Body of pancreas (tissue), 4 donors: ENCODE measurements at places on chromosomes 3 and 15.

GRCh38 chr3:160616311-160616710, 50.9 kb upstream of the KPNA4 start:
- no peak for DNase-seq

DNA sequence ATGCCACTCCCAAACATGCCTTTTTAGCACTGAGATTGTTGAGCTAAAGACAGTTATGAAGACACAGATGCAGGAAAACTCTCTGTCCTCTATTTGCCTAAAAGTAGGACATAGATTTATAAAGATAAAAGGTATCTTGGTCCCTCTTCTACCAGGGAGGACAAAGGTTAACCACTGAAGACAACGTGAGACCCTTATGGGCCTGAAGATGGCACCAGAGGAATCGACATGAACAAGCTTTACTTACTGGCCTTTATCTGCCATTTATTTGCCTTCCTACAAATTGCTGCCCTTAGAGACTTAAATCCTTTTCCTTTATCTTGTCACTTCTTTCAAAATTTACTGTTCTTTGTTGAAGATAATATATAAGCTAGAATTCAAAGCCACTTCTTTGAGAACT, 109.7 kb upstream of the FAM3D start:
- no peak for DNase-seq

DNA sequence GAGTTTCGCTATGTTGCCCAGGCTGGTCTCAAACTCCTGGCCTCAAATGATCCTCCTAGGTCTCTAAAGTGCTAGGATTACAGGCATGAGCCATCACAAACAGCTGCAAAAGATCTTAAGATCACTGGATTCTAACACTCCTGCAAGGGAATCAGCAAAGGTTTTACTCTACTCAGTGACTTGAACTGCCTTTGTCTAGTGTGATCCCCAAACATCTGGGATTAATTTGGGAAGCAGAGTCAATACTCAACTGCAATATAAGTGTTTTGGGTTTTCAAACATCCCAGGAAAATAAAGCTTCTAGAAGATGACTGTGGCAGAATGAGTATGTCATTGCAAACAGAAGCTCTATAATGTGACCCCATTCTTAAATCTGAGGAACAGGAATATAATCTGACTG, 7.2 kb downstream of the SPG21 start:
- no peak for DNase-seq

DNA sequence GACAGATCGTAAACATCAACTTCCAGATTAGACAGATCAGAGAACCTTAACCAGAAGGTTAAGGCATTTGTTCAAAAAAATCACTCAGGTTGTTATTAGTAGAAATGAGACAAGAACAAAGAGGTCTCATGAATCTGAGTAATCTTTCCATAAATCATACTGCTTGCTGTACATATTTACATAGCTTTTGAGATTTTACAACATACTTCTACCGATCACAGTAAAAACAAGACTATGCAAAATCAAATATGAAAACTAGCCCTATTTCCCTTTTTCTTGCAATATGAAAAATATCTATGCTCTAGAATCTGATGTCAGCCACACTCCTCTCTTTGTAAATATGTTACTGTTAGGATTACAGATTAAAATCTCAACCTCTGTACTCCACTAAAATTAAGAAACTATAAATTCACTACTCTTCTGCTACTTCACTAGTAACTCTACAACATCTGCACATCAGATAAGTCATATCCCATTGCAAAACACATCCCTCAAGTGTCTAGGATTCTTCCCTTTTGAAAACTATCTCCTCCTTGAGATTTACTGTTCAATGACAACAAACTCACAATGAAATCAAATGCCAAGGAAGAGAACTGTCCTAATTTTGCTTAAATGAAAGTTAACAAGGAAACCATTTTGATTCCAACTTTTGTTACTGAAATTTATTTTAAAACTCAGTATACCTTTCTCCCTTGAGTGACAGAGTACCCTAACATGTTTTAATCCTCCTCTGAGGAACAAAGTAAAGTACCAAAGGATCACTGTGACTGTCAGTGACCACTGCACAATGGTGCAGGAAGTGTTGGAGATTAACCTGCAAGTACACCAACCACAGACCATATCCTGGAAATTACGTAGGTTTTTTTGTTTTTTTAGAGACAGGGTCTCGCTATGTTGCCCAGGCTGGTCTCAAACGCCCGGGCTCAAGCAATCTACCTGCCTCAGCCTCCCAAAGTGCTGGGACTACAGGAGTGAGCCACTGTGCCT, 12.8 kb downstream of the DCUN1D1 start:
- no peak for DNase-seq

GRCh38 chr3:7978087-7978422, 523.6 kb upstream of the LMCD1 start:
- no peak for DNase-seq

DNA sequence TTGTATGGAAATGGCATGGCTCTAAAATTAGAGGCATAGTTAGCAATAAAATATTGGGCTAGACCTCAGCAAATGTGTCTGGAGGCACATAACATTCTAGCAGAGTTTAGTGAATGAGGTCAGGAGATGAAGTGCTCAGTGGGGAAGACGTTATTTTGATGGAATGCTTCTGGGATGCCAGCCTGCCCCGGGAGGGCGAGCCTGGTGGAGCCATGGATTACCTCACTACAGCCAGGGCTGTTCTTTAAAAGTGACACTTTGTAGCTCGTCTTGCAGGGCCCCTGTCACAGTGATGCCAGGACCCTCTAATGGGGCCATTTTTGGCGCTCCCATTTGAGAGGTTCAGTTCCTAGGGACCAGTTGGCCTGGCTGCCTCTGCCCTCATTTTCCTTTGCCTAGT, 48.5 kb downstream of the PXYLP1 start:
- no peak for DNase-seq

- peak; percentile 80 for DNase-seq
Measured at GRCh38 chr15:48330855-48331795, at the start of gene DUT. Gene DUT, plus strand, starts transcription at chr15:48331429. Its CDS starts 87 bp downstream, at chr15:48331516.

- peak; percentile 42 for DNase-seq
Measured at GRCh38 chr3:126971891-126972351, 11.0 kb upstream of the PLXNA1 start.

DNA sequence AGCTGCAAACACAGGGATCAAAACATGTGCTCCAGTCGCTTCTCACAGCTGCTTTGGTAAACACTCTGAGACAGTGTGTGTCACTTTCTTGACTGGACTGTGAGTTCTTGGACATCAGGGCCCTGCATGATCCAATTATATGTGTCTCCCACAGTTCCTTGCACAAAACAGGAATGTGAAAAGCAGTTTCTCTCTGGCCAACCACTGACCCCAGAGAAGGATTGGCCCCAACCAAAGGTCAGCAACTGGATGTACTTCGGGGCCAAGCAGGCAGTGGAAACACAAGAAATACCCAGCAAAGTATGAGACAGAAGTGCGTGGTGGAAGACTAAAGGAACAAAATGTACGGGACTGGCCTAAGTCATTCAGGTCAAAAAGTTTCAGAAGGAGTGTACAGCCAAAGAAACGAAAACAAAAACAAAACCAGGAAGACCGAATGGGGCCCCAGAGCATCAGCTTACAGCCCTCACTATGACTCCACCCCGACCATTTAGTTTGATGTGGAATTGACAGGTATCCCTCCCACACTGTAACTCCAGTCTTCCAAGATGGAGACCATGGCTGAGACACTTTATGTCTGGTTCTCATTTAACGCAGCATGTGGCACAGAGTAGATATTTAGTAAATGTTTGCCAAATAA, 76.7 kb upstream of the LPP start:
- DNase-seq: peak; percentile 56

GRCh38 chr3:194087995-194088855, 47.7 kb upstream of the HES1 start:
- no peak for DNase-seq

DNA sequence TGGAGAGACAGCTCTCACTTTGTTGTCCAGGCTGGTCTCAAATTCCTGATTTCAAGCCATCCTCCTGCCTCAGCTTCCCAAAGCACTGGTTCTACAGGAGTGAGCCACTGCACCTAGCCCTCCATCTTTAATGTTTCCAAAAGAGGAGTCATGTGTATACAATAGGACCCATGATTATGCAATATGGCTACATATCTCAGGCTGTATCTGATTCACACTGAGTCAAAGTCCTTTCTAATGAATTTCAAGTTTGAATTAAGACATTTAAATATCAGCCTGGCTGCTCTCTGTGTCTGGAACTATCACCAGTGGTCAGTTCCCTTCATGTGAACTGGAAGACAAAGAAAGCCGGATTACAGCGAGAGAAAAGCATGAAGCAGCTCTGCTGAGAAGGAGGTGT, 90.5 kb downstream of the MINAR1 start:
- no peak for DNase-seq

GRCh38 chr15:100276506-100276905, 65.3 kb downstream of the ADAMTS17 start:
- no peak for DNase-seq

DNA sequence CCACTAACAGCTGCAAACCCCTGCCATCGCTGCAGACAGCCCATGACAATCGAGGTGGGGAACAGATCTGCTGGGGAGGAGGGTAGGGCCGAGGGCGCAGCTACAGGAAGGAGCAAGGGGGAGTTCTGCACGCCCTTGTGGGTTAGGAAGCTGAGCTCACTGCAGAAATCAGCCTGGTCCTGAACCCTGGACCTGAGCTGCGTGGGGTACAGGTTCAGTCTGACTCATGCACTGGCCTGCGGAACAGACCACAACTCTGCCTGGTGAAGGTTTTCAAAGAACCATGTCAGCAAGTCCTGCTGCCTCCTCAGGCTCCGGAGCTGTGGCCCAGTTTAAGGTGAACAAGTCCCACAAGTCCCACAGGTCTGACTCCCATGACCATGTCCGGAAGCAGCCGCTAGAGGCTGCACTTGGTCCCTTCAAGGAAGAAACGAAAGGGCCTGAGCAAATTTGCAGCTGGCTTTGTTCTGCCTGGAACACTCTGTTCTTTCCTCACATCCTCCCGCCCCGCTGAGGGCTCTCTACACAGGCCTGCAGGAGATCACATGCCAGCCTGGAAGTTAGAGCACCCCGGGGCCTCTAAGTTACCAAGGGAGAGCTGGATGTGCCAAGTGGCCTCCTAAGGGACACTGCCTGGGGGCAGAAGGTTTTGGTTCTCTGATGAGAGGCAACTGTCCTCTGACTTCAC, 49.4 kb upstream of the AKAP13 start:
- DNase-seq: peak; percentile 94

- DNase-seq: no peak
Measured at GRCh38 chr15:47367726-47368390, 349.4 kb upstream of the SEMA6D start.

- no peak for DNase-seq
Measured at GRCh38 chr15:57652481-57652880, 54.0 kb upstream of the POLR2M start.

DNA sequence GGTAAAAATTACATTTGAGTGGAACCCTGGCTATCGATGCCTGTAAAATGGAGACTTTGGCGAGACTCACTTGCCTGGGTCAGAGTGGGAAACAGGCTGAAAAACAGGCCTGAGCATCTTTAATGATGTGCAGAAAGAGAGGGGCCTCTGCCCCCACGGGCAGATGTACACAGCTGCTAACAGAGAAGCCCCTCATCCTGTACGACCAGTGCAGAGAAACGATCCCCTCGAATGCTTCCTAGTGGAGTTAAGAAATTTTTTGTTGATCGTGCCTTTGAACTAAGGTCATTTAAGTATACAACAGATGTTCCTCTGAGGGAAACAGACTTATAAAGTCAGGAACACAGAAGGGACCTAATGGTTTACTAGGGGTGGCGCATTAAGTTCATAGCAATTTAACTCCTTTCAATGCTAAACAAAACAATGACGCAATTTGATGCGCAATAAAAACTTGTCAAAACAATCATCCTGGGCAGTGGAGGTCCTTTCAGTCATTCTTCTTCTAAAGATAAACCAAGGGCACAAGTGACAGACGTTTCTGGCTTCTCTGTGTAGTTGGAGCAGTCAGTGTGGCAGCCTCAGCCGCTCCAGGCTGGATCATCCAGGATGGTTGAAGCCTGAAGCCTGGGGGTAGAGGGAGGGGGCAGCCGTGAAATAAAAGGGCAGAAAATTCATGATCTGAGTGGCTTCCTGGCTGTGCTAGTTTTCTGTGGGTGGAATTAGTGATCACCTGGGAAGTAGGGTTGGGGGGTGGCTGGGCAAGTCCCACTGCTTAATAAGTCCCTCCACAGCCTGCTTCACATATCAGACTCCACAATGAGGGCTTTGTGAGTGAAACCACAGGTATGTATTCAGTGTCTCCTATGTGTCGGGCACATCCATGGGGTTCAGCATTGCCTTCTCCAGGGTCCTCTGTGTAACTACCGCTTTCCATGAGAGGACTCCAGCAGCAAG, 50.8 kb upstream of the MRPS22 start:
- peak; percentile 26 for DNase-seq

DNA sequence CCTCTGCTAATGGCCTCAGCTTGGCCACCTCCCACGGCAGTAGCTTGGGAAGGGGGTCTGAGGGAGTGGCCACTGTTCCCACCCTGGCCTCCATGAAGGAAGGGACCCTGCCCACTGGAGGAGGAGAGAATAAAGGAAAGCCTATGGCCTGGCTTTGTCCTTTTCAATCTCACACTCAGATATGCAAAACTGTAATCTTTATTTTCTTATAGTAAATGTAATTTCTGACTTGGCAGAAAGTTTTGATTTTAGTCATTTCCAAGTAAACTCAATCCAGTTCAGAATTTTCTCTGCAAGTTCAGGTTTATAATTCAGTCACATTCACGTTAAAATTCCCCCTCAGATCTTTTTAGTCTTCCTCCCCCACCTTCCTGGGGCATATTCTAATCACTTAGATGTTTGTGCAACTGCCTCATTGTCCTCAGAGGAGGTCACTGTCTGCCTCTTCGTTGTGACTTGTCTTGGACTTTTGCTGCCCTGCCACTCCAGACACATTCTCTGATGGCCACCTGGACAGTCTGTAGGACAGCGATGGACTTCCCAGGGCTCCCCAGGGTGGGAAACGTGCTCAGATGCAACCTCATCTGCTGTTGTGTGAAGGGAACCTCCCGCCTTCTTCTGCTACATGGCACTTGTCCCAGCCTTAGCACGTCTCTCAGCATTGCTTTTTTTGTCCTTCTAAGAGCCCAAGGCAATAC, 222.8 kb upstream of the TBL1XR1 start:
- DNase-seq: no peak
